ENCODE measurements at places on chromosomes 3 and 15. TPM values are rescaled to one million over a fixed set of nuclear protein-coding genes. Genes with fewer than 3 reads are reported as not detected.
A peak's percentile ranks its signal among the peaks of the same experiment; 100 is the strongest.

Gene ENTPD3
- not detected for total RNA-seq

Gene NEK10
- total RNA-seq = 0.94 TPM

Gene RARRES1
- total RNA-seq = not detected

Gene PLA2G4E
- total RNA-seq = not detected

Gene ADPGK
- 120 TPM for total RNA-seq

Gene TMEM40
- not detected for total RNA-seq

Gene GOLGA6B
- total RNA-seq = not detected

Gene TMCO5A
- not detected for total RNA-seq

Gene PTH1R
- not detected for total RNA-seq

Gene ZBTB20
- 35.9 TPM for total RNA-seq

Gene CERS3
- total RNA-seq = 1.2 TPM

DNA sequence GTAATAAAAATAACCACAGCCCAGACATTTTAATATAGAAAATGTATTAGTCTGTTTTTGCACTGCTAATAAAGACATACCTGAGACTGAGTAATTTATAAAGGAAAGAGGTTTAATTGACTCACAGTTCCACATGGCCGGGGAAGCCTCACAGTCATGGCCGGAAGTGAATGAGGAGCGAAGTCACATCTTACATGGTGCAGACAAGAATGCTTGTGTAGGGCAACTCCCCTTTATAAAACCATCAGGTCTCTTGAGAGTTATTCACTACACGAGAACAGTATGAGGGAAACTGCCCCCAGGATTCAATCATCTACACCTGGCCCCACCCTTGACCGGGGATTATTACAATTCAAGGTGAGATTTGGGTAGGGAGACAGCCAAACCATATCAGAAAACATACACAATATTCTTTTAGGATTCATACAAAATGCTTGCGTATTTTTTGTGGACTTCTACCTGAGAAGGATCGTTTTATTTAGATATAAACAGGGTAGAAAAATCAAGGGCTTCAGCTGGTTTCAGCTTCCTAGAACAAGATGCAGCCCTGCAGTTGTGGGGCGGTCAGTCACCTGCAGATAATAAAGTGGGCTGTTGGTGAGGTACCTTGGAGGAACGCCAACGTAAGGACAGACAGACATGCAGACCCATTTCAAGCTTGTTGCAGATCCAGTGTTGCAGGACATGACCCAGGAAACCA lies 101.9 kb downstream of the TNIK start:
- no peak for DNase-seq

- DNase-seq = no peak
Observed at GRCh38 chr15:25946241-25946805, 83.2 kb upstream of the ATP10A start.

- peak; percentile 20 for DNase-seq
Observed at GRCh38 chr3:45507820-45508317, 86.7 kb upstream of the LIMD1 start.

DNA sequence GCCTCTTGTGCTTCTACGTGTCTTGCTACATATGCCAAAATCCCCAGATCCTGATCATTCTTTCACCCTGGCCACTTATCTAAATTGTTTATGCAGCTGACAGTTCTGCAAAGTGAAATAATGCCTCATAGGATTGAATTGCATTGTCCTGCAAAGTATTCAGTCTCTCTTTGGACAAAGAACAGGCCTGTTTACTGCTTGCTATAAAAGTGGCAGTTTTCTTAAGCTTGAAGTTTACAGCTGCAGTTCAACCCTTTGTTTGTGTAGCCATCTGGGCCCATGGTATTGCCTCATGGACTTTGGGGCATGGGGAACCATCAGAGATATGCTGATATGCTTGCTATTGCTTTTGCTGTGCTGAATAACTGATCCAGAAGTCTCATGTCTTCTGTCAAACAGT lies 523.2 kb downstream of the OTOL1 start:
- no peak for DNase-seq

DNA sequence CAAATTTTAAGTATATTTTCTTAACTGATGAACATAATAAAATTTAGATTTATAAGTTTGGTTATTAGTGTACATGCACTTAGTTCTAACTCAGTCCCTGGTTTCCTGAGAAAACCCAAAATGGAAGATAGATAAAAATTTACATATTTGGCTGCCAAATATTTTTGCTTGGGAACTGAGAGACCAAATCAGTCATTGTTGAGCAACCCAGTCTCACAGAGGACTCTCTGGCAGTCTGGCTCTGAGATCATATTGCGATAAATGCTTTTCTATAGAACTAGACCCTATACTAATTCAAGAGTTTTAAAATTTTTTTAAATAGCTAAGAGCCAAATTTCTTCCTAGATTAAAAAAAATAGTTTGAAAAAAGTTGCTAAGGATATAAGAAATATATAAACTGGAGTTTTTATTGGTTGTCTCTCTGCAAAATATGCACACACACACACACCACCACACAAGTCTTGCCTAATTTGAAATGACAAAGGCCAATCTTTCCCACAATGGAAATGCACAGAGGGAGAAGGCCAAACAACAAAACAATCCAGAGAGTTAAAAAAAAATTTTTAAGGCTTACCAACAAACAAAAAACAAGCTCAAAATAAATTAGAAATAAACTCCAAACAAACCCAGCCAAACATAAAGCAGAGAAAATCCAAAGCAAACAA lies 259.5 kb downstream of the MECOM start:
- DNase-seq = no peak

DNA sequence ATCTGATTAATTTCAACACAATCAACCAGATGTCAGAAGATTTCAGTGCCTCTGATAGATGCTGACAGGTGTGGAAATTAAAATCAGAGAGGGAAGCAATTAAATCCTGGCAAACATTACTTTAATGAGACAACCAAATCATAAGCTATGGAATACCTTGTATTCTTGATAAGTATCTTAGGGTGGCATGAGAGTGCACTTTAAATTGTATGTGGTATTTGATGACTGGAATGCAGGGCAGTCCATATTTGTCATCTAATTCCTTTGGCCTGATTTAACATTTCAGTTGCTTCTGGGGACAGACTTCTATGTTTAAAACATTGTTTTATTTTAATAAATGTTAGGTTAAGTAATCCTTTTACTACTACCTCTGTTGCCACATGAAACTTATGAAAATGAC lies 184.1 kb downstream of the LPP start:
- no peak for DNase-seq

DNA sequence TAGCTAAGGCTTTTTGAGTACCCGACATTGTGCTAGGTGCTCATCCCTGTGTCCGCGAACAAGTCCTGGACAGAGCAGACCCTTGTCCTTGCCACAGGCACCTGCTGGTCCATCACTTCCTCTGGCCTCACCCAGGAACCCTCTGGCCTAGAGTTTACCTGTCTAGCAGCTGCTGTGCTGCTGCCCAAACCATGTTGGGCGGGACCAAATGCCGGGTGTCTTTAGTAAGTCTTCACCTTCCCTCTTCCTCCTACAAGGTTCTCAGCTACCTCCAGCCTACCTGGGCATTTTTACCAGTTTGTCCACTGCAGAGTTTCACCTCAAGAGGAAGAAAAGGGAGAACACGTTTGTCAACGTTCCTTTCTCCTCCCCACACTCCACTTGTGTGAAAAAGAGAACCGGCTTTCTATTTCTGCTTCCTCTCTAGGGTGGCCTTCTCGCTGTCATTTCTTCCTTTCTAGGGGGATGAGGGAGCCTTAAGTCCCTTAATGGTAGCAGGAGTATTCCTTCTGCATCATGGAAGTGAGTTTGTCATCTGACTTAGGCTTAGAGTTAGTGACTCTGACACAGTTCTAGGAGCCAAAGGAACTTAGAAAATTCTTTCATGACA lies 80.4 kb upstream of the GCNT3 start:
- DNase-seq = no peak

GRCh38 chr3:150411976-150412375 lies 3.9 kb downstream of the TSC22D2 start:
- DNase-seq = peak; percentile 17

GRCh38 chr3:112647122-112647521 lies 6.2 kb upstream of the CCDC80 start:
- no peak for DNase-seq

GRCh38 chr15:96406291-96406690 lies 75.8 kb downstream of the NR2F2 start:
- DNase-seq = no peak

GRCh38 chr3:40782111-40782721 lies 257.5 kb downstream of the ZNF621 start:
- DNase-seq = no peak

DNA sequence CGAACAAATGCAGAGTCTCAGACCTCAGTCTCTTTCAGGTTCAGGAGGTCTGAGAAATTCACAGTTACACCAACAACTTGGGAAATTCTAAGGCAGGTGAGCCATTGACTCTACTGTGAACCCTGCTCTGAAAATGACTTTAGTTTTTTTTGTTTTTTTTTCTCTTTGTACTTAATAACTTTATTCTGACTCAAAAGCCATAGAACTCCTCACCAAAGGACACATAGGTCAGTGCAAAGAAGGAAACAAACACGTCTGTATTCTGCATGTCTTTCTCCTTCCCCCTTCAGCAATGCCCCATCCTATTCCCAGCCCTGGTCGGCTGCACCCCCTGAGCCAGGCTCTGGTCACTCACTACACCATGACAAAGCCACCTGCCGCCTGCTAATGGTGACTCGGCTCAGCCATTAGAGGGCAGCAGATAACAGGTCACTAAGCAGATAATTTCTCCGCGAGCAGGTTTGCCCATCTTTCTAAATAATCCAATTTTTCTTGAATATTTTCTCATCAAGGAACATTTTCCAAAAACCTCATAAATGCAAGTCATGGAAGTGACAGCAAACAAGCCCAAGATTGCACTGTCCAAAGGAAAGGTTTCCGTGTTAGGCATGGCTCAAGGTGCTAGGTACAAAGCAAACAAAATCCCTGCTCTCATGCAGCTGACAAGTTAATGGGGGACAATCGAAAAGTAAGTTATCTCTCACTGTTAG lies 37.7 kb downstream of the TM4SF4 start:
- peak; percentile 51 for DNase-seq

DNA sequence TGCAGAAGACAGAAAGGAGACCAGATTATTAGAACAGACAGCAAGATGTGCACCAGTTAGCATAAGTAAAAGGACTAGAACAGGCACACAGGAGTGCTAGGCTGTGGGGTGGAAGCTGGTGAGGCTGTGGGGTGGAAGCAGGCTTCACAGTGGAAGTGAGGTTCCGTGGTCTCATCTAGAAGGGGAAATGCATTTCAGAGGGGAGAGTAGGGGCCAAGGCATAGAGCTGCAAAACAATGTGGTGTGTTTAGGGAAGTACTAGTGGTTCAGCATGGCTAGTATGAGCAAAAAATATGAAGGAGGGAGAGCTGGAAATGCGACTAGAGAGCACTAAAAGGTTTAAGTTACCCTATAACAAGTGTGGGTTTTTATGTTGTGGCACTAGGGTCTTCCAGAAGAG lies 6.5 kb downstream of the POPDC2 start:
- DNase-seq = no peak

GRCh38 chr15:59157840-59158700 lies 48.6 kb upstream of the LDHAL6B start:
- no peak for DNase-seq

DNA sequence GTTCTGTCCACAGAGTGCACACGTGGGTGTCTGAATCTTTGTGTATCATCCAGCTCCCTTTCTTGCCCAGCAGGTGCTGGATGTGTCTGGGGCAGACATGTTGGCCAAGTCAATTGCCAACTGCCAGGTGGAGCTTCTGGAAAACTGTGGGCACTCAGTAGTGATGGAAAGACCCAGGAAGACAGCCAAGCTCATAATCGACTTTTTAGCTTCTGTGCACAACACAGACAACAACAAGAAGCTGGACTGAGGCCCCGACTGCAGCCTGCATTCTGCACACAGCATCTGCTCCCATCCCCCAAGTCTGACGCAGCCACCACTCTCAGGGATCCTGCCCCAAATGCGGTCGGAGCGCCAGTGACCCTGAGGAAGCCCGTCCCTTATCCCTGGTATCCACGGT lies 12.5 kb upstream of the RPP14 start:
- DNase-seq = no peak

GRCh38 chr3:20023623-20024405 lies 11.8 kb upstream of the PP2D1 start:
- DNase-seq = no peak

- no peak for DNase-seq
Observed at GRCh38 chr15:32843219-32843815, 125.5 kb downstream of the GREM1 start.

DNA sequence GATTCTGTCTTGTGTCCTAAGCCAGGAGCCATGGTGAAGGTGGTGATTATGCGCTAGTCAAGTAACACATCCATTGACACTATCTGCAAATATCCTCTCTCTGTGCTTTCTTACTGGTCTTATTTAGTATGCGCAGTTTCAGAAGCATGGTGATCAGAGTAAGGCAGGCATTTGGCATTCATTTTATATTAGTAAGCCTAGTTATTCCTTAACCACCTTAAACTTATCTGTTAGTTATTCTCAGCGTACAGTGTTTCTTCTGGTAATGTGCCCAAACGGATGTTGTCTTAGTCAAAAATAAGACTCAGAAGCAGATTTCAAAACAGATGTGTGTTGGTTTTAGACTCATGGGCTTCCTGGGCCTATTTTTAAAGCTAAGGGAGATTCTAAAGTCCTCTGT lies 329.2 kb downstream of the GRM7 start:
- DNase-seq = no peak

DNA sequence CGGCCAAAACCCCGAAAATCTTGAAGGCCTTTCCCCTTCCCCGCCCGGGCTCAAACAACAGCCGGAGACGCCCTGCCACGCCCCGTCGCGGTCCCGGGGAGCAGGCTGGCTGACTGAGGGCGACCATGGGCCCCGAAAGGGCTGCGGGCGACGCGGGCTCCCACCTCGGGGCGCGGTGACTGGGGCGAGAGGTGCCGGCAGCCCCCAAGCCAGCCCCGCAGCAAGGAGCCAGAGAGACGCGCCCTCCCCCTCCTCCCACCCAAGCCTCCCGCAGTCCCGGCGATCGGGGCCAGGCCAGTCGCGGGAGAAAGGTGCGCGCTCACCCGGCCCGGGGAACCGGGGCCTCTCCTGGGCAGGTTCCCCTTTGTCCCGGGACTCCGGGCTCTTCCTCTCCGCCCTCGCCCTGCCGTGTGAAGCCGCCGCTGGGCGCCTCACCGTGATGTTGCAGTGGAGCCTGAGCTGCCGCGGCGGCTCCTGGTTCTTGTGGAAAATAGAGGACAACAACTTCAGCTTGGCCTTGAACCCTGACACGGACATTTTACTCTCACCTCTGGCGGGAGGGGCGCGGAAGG lies 30.6 kb upstream of the ZSCAN2 start:
- DNase-seq = peak; percentile 44
